B cell (primary cell): ENCODE measurements at places on chromosomes 7 and 10. TPM values are rescaled to one million over a fixed set of nuclear protein-coding genes. Genes with fewer than 3 reads are reported as not detected.
A peak's percentile ranks its signal among the peaks of the same experiment; 100 is the strongest.

The JCAD gene
- total RNA-seq: 0.37 TPM in 1 of 2 replicates, not detected in the other

The FLNC gene
- total RNA-seq: not detected in 2 replicates

The GPR26 gene
- not detected in 2 replicates for total RNA-seq

The CDK14 gene
- total RNA-seq: 167 and 174 TPM in 2 replicates

DNA sequence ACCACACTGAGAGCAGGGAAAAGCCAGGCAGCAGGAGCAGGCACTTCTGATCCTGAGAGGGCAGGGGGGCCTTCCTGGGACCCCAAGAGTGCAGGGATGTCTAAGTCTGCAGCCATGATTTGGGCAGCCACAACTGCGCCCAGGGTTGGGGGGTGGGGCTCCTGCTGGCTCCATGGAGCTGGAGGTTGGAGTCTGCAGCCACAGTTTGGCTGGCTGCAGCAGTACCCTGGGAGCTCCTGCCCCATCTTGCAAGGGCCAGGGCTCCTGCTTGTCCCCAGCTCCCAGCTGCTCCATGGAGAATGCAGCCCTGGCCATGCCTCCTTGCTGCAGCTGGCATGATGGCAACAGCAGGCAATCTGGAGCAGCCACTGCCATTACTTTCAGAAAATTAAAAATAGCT is 679.7 kb upstream of the LRRTM3 start:
- DNase-seq: no peak

- no peak for DNase-seq
Measured at GRCh38 chr10:121914661-121915060, 13.2 kb downstream of the ATE1 start.

DNA sequence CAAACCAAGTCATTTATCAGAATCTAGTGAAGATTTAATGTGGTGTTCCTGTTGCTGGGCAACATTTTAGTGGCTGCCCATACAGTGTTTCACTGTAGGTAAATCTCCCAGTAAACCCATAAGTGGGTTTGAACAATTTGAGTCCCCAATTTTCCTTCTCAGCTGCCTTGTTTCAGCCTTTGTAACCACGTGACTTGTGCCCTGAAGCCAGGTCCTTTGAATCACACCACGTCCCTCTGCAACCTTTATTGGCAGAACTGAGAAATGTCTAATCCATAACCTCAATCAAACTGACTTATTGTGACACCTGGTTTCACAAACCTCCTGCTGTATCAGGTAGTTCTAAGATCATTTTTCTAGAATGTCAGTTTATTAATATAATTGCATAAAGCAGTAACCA is 30.1 kb downstream of the SND1 start:
- DNase-seq: no peak

GRCh38 chr10:76034353-76035205 is 603.2 kb downstream of the LRMDA start:
- DNase-seq: no peak

DNA sequence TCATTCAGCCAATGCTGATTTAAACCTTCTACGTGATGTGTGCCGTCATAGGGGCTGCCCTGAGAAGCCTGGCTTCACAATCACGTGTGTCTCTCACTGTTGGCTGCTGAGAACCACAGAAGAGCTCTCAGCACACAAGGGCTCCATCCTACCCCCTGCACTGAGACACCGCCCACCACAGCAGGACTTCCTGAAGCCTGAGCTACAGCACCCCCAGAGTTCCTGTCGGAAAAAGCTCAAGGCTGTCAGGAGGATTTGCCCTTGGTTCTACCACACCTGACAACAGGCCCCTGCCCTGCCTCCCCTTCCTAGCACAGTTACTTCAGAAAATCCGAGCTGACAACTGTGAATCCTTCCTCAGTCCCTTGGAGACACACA is 191.9 kb downstream of the MAD1L1 start:
- peak; percentile 49 for DNase-seq

DNA sequence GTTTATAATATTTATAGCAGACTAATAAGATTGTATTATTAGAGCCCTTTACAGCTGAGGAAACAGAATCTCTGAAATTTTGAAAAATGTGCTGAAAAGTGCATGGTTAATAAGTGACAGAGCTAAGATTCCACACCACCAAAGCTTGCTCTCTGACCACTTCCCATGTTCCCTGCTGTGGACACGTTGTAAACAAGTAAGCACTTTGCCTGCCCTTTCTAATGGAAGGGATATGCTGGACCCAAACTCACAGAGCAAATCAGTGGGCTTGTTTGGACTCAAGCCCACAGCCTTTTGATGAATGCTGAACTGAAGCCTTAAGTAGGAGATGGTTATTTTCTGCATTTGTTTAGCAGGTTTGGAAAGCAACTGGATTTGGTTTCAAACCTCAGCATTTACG is 214.0 kb upstream of the TMEM72 start:
- no peak for DNase-seq

DNA sequence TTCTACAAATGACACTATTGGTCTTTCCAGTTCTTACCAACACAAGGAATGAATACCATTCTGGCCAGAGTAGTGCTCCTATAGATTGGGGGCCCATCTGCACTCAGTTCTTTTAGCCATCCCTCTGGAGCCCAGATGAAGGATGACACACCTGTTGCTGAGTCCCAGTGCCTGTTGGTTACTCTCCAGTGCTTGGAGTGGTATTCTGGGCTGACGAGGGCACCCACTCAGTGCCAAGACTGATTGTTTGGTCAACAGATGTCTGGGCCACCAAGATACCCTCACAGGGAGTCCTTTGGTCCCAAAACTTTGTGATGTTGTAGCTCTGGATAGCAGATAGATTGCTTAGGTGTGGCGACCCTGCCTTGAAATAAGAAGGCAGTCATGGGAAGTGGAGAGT is 23.7 kb upstream of the ITGA8 start:
- DNase-seq: no peak

DNA sequence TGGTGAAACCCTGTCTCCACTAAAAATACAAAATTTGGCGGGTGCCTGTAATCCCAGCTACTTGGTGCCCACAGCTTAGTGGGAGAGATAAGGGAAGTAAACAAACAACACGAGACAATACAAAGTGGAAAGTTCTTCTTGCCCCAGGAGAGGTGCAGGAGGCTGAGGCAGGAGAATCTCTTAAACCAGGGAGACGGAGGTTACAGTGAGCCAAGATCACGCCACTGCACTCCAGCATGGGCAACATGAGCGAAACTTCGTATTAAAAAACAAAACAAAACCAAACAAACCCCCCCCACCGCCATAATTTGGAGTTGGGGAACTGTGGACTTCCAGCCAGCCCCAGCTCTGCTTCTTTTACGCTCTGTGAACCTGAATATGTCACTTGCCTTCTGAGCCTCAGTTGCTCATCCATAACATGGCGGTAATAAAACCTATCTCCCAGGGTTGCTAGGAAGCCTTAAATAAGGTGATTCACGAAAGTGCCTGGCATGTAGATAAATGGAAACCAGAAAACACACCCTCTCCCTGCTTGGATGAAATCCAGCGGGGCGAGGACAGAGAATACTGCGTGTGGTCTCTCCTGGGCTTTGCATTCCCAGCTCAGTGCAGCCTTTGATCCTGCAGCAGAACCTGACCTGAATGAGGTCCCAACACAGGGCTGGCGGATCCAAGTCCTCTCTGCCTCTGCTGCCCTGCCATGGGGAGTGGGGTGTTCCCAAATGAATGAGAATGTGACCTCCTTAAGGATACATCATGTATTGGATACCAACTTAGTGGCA is 10.2 kb downstream of the MLXIPL start:
- DNase-seq: no peak

- DNase-seq: no peak
Measured at GRCh38 chr7:48962821-48963505, 38.6 kb downstream of the CDC14C start.

GRCh38 chr7:148982654-148983199 is 45.6 kb downstream of the PDIA4 start:
- DNase-seq: peak; percentile 39

- DNase-seq: no peak
Measured at GRCh38 chr10:80283119-80283518, 6.3 kb downstream of the MAT1A start.

DNA sequence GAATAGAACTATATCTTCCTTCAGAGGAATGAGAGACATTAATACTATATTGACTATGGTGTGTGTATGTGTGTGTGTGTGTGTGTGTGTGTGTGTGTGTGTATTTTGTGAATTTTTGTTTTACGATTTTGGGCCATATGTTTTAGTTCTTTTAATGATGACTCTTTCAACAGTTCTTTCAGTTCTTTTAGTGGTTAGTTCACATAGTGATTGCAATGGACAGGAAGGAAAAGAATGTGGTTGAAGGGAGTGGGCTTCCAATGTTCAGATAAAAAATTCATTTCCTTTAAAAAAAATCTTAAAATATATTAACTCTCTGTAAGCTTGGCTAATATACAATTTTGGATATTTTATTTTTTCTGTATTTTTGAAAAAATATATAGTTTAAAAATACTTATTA is 315.7 kb upstream of the DGKB start:
- DNase-seq: no peak

- DNase-seq: no peak
Measured at GRCh38 chr10:78594559-78595268, 474.1 kb upstream of the ZMIZ1 start.

DNA sequence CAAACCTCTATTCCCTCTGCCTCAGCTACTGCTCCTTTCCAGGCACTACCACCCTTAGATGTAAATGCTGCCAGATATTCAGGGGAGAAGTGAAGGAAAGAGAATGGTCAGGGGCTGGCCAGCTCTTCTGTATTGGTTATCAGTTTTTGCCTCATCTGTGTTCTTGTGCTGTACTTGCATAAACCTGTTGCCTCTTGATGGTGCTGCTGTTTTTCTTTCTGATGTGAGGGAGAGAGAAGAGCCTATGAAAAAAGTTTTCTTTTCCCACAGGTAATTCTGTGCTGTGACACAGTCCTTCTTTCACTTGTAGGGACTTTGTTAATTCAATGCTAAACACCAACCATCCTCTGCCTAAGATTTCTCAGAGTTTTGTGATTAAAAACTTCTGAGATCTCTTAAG is 57.5 kb downstream of the STK31 start:
- DNase-seq: no peak

GRCh38 chr7:134941952-134942351 is 44.4 kb upstream of the AGBL3 start:
- DNase-seq: no peak

- no peak for DNase-seq
Measured at GRCh38 chr7:94481279-94481678, 28.3 kb upstream of the CASD1 start.
